Stimulated activated naive CD8-positive, alpha-beta T cell treated with anti-CD3 and anti-CD28 coated beads, Interleukin-15, Interleukin-2, amounts not matched to agents 100 U/mL and 50 U/mL, for 24 hours (primary cell): ENCODE measurements at places on chromosomes 2 and 18.

- DNase-seq, result no peak
Observed at GRCh38 chr2:207341112-207341750, 175.5 kb upstream of the KLF7 start.

GRCh38 chr2:53829273-53829979 is 30.3 kb downstream of the GPR75 start:
- DNase-seq, result no peak

- no peak for DNase-seq
Observed at GRCh38 chr2:53964257-53964952, 6.4 kb downstream of the PSME4 start.

- no peak for DNase-seq
Observed at GRCh38 chr18:54558609-54559585, 32.1 kb upstream of the DYNAP start.

DNA sequence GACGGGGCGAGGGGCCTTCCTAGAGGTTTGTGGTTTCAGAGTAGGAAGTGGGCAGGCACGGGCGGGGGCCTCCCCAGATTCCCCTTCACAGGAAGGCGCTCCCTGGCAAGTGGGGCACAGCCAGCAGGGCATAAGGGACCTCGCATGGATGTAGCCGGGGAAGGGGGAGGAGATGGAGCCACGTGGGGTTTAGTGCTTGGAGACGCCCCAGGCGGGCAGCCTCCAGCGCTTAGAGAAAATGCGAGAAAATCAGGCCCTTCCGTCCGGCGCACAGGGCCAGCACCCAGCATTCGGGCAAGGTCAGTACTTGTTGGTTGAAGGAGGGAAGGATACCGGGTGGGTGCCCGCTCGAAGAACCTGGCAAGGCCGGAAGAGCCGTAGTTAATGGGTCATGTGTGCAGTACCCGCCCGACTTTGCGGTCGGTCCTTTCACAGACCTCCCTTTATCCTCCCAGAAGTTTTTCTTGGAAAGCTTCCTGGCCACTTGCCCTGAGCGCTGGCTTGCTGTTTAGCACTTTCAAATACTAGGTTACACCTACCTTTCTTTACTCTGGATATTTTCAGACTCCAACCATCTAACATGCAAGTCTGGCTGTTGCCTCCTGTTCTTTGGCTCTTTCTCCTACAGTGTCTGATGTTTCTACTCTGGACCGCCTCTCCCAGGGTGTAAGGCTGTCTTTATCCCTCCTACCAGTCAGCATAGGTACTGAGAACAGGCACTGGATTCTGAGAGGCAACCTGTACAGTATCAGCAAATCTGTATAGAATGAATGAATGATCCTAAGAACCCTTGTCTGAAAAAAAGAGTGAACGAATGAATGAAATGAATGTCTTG is 78.1 kb downstream of the CIB4 start:
- peak; percentile 33 for DNase-seq

DNA sequence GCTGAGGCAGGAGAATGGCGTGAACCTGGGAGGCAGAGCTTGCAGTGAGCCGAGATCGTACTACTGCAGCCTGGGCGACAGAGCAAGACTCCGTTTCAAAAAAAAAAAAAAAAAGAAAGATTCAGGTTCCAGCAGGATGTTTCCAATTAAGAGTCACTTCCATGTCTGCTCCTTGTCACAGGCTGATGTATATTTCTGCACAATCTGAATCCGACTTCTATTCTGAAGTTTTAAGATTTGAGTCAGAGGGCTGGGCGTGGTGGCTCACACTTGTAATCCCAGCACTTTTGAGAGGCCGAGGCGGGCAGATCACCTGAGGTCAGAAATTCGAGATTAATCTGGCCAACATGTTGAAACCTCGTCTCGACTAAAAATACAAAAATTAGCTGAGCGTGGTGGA is 24.7 kb downstream of the SNRPD1 start:
- DNase-seq, result no peak

DNA sequence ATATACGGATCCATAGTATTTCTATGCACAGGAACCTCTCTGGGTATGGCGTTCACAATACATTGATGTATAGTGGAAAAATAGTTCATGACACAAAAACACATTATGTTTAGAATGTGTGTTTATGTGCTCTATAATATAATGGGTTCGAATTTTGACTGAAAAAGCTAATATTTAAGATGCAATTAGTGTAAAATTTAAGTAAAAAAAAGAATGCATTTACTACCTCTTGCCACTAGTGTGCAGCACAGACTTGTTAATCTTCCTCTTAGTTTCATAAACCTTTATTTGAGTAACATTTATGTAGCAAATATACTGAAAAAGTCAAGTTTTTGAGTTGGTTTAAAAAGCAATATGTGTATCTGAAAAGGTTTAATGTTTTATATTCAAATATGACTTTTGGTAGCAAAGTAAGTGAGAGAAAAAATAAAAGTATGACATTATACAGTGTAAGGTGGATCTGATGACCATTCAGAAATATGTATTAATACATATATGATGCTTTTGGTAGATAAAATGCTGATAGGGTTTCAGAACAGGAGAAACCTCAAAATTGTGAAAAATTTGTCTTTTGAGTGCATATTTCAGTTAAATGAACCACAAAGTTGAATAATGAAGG is 49.4 kb downstream of the CCDC102B start:
- no peak for DNase-seq

DNA sequence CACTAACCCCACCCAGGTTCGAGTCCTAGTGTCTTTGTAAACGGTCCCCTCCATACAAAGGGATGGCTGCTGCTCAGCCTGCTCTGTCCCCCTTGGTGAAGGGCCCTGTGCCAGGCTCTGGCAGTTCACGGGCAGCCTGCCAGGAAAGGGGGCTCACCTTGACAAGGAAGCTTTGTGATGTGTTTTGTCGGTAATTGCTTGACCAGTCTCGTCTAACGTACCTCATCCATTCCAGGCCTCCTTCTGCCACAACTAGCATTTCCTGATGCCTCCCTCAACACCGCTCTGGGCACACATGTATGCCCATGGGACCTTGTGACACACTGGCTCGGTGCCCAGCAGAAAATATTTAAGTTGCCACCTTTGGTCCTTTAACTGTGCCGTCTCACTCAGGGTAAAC is 171.9 kb downstream of the KLHL29 start:
- no peak for DNase-seq

GRCh38 chr18:13684546-13684945 is 41.8 kb downstream of the FAM210A start:
- no peak for DNase-seq

- DNase-seq, result no peak
Observed at GRCh38 chr2:134080386-134081089, 173.3 kb upstream of the MGAT5 start.

DNA sequence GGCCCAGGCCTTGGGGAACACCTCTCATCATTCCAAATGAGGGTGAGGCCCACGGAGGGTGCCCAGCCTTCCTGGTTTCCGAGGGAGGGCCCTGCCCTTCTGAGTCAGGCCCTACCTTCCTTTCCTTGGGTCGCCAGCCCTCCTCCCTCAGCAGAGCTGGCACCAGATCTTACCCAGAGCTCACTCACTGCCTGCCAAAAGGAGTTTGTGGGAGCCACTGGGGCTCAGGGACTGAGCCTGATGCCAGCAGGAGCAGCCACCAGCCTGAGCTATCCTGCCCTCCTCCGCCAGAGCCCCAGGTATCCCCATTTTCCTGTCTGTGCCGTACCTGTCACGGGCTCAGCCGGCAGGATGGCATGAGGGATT is 64.1 kb downstream of the NRP2 start:
- no peak for DNase-seq

DNA sequence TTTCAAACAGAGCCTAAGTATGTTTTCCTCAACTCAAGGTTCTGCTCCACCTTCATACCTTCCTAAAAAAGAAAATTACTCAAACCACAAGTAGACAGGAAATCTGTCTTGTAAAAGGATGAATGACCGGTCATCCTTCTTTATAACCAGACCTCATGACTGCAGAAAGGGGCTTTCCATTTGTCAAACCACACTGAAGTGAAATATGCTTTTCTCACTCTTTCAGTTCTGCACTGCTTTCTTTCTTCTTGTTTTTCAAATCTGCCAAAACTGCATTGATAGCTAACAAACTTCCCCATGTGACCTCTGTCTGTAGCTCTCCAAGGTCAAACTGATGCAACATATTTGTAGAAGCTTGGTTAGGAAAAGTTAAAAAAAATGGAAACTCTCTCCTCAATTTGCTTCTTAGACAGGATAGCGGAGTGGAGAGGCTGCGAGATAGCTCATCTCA is 308.9 kb upstream of the CCDC68 start:
- no peak for DNase-seq

DNA sequence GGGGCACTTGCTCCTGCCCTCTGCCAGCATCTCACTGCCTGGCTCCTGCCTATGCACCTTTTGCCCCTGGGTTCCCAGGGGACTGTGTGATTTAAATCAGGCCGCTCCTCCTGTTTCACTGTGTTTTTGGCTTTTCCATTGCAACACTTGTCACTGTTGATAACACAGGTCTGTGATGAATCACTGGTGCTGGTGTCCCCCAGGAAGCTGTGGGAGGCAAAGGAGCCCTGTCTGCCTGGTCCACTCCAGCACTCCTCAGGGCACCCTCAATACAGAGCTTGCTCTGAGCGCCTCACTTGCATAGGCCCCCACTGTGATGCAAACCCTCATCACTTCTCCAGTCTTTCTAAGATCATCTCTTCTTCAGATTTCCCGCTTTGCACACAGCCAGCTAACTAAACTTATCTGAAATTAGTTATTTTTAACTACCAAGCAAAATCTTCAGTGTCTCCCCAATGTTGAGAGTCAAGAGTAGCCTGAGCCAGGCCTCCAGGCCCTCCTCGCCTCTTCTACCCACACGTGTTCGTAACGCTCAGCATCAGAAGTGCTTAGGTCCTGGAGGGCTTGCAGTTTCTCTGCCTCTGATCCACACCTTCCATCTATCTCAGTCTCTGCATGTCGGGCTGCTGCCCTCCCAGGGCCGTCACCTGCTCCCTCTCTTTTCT is 2.8 kb downstream of the TMEM18 start:
- no peak for DNase-seq

- no peak for DNase-seq
Observed at GRCh38 chr2:55130849-55131248, 80.6 kb upstream of the RTN4 start.

GRCh38 chr2:118190474-118190873 is 102.2 kb downstream of the INSIG2 start:
- DNase-seq, result no peak

DNA sequence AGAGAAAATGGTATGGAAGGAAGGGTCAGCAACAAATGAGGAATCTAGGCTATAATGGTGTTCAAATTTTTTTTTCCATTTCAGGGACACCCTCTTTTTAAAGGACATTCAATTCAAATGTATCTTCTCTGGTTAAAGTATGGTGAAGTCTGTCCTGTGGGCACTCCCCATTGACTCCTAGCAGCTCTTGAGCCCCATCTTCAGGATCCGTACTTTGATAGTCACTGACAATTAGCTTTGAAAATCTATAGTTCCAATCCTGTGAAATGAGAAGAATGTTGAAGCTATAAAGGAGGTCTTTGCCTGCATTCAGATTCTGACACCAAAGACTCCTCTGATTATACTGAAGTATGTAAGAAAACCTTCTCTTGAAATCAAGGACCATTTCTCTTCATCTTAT is 43.3 kb downstream of the KCNH7 start:
- DNase-seq, result no peak

- no peak for DNase-seq
Observed at GRCh38 chr2:120626566-120626965, 109.1 kb upstream of the GLI2 start.

DNA sequence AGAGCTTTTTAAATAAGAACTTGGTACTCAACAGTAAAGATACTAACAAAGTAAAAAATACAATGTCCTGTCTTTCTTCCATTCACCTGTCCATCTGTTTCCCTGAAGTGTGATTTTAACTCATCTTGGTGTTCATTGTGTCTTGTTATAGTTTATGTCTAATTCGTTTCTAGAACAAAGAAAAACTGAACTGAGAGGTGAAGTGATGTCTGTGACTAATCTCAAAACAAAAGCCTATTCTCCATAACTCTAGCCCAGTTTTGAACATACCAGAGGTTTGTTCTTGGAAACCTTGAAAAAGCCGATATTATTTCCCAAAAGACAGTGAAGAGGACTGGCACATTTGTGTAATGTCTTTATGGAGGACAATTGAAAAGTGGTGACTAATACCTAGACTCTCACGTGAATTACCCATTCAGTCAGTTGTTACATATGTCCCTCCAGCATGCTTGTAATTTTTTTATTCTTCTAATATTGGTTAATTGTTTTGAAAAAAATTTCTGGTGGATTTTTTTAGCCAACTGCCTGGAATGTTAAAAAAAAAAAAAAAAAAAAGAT is 725.8 kb downstream of the SATB2 start:
- DNase-seq, result no peak

GRCh38 chr2:73249636-73250035 is 15.5 kb downstream of the CCT7 start:
- no peak for DNase-seq

DNA sequence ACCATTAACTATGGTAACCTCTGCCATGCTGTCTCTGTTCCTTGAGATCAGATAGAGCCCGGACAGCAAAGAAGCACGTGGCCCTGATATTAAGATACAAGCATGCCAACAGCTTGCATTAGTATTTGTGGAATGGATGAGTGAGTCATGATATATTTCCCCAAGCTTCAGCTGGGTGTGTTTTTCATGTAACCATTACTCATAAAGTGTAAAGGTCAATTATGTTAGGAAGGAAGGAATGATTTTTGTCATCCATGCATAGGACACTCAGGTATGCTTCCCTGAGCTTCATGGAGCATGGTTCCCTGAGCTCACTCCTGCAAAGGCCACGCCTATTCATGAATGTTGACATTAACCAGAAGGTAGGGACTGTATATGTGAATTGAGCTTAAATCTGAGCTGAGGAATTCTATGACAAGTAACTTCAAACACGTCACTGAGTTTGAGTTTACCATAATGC is 74.6 kb downstream of the ARL4C start:
- DNase-seq, result no peak

DNA sequence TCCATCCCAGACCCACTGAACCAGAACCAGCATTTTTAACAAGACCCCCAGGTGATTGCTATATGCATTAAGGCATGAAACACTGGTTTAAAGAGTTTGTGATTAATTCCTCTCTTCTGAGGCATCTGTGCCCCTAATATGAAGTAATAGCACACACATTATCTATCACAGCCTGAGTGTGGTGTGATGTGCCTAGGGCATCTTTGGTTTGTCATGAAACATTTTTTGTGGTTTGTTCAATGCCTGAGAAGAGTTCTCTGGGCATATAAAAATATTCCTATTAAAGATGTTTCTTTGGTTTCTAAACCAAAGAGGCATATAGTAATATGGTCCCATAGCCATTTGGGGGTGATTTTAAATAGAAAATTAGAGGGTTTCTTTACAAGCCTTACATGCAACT is 221.7 kb upstream of the SPOPL start:
- DNase-seq, result no peak

- DNase-seq, result no peak
Observed at GRCh38 chr2:132392221-132392620, 24.4 kb upstream of the GPR39 start.

DNA sequence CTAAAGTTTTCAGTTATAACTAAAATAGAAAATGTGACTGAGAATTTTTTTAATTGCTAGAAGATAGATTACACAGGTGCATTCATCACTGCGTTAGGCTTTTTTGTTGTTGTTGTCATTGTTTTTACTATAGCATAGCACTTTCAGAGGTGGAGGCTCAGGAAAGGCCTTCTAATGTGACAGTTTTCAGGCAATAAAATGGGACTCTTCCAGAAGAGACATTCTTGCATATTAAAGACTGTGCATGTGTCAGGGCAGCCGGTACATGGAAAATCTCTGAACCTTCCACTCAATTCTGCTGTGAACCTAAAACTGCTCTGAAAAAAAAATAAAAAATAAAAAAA is 175.2 kb downstream of the METTL4 start:
- no peak for DNase-seq

- DNase-seq, result peak; percentile 10
Observed at GRCh38 chr2:9641641-9642040, 10.8 kb upstream of the YWHAQ start.
